A549 treated with ZK216348 at 1 μM for 4 hours (cell line): ENCODE measurements at places on chromosomes 7 and 10. TPM values are rescaled to one million over a fixed set of nuclear protein-coding genes. Genes with fewer than 3 reads are reported as not detected.

The SLC26A5 gene
- not detected in 5 replicates for total RNA-seq

The JCAD gene
- 9.8 to 12.4 TPM (median 10.2 TPM) in 5 replicates for total RNA-seq

The PON1 gene
- 0.37 to 1.5 TPM (median 0.92 TPM) in 5 replicates for total RNA-seq

The SPDYE9 gene
- not detected in 5 replicates for total RNA-seq

The ANKRD2 gene
- 3.9 to 6.4 TPM (median 5.4 TPM) in 5 replicates for total RNA-seq

The KCND2 gene
- not detected in 5 replicates for total RNA-seq

The HOXA1 gene
- 2.7 to 4.7 TPM (median 3.8 TPM) in 5 replicates for total RNA-seq

The CTAGE8 gene
- total RNA-seq = not detected in 5 replicates

The LRIT2 gene
- total RNA-seq = not detected in 5 replicates

The SUN3 gene
- total RNA-seq = 0.48 TPM in 1 of 5 replicates, not detected in the others

The CTAGE15 gene
- total RNA-seq = not detected in 5 replicates

The ERVW-1 gene
- total RNA-seq = not detected in 5 replicates

The MRLN gene
- total RNA-seq = not detected in 5 replicates

The PRKAR2B gene
- total RNA-seq = 1.5 to 3.8 TPM (median 3.0 TPM) in 5 replicates

The CALML3 gene
- total RNA-seq = not detected in 5 replicates
